ENCODE measurements at places on chromosomes 1 and 21.

GRCh38 chr1:181120924-181121323 is 32.4 kb downstream of the IER5 start:
- no peak for DNase-seq

DNA sequence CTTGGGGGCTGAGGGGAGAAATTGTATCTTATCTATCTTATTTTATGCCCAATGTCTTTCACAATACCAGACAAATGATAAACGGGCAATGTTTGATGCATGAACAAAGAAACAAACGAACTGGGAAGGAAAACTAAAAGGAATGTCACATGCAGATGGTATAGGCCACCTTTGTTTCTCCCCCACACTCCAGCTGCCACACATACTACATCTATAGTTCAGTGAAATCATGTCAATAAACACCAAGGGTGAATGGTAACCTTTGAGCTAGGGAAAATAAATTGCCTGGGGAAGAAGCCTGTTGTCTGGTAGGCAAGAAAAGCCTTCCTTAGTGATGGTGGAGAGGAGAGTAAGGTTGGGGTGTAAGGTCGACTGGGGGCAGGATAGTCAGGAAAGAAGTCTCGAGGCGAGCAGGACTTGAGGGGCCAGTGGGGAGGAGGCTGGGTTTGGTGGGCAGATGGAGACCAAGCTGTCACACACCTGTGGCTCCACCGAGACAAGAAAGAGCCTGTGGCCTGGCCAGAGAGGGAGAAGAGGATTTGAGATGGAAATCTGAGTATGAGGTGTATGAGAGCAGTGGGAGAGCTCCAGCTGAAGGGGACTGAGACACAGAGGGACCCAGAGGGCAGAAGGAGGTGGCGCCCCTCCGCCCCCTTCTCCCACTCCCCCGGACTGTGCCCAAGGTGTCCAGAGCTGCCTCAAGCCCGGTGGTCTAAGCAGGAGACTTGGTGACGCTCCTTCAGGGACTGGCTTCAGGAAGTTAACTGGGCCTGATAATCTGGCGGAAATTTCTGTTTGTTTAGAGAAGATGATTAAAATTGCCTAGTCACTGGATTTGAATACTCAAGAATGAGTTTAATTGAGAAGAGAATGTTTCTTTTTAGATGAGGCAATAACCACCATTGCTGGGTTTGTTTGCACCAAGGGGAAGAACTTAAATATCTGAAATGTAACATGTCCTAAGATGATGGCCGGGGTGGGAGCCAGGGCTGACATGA is 37.3 kb downstream of the ATF3 start:
- no peak for DNase-seq

- DNase-seq = no peak
Measured at GRCh38 chr1:97943354-97943753, 22.5 kb upstream of the DPYD start.

DNA sequence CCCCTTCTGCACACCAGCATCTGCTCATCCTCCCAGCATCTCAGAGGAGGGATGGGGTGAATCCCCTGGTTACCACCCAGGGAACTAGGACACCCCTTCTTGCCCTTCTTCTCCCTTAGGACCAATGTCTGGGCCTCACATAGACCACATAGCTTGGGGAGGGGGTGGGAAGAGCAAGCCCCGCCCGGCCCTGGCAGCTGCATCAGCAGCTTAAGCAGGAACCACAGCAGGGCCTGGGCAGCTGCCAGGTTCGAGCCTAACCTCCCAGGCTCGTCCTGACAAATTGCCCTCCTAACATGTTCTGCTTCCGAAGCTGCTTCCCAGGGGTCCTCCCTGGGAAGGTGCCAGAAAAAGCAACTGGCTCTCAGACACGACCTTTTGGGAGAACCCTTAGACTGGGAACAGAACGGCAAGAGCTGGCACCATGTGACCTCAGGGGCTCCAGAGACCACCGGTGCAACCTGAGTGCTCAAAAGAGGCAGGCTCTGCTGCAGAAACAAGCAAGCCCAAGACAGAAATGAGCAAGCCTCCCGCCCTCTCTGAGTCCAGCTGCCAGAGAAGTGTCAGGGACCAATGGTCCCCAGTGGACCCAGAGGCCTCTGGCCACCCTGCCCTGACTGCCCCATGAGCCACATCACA is 18.4 kb upstream of the CLSTN1 start:
- no peak for DNase-seq

DNA sequence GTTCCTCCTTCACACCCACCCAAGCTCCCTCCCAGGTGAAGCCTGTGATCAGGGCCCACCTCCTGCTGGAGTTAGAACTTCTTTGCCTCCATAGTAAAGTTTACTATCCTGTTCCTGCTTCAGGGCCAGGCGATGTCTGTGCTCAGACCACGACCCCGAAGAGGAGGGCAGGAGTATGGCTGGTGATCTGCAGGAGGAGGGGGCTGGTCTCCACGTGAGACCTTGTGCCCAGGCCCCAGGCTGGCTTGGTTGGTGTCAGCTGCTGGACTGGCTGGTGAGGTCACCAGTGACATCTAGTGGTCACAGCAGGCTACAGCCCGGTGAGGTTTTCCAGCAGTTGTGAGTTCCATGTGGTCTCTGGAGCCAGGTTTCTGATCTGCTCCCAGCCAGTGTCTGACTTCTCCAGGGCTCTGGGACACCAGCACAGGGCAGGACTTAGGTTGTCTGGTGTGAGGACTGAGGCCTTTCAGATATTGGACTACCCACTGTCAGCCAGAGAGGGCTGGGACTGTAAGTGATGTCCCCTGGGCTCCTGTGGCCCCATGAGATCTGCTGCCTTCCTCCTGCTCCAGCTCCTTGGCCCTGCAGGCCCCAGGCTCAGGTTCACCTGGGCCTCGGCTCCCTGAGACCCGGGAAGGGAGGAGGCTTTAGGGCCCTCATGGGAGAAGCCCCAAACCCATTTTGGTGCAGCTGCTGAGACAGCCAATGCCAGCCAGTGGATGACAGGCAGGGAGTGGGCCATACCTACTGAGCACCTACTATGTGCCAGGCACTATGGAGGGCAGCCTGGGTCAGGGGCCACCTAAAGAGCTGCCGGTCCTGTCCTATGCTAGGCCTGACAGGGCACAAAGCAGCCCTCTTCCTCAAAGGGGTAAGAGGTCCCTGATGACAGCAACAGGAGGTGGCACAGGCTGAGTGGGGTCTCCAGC is 6.0 kb upstream of the UBL4B start:
- DNase-seq = peak; percentile 35

DNA sequence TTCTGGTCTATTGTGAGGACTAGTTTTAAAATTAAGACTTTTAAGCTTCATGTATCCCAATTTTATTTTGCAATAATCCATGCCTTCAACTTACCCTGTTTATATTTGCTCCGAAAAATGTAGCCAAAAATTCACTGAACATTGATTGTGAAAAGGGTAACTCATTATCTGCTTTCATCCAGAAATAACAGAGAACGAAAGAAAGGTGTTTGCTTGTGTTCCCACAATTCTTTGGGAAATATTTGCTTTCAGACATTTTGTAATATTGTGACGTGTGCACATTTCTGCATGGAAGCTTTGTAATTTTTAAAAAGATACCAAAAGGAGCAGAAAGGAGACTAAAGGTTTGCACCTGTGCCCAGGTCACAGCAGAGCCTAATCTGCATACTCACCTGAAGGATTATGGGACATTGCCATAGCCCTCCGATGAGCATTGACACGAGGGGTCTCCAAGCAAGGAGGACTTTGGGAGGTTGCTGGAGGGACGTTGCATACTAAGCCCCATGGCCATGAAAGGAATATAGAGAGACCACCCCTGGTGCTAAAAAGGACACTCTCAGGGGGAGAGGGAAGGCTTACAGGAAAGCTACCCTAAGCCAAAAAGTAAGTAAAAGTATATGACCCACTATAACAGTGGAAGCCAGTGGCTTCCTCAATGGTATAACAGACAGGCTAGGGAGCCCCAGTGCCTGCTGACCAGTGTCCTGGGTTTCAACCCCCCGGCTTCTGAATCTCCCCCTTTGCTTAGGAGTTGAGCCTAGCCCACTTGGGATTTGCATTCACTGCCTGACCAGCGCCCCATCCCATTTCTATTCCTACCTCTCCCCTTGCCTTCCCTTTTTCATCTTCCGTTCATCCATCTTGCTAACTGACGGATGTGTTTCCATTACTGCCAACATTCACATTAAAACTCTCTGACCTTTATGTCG is 148.6 kb upstream of the ZC3H12A start:
- DNase-seq = peak; percentile 31

DNA sequence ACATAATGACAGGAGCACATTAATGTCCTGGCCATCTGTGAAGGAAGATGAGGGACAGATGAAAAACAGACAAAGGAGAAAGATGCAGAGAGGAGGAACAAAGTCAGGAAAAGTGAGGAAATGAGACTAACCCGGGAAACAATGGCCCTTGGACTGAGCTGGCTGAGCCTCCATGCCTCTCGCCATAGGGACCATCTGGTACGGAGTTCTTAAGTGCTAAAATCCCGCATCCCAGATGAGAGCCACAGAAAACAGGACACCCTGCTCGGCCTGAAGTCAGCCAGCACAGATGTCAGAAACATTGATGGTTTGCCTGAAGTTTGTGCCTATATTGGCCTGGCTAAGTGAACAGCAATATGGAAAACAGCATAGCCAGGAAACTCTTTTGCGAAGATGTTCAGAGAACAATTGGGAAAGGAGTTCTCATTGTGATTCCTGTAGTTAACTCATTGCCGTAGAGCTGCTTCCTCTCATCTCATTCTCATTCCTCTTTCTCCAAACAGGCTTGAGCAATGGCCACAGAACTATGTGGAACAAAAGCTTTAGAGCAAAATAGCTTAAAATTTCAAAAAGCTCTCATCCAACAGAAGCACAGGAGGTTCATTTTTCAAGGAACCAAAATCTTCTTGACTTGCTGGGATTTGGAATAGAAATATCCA is 96.6 kb downstream of the ASTN1 start:
- DNase-seq = no peak

- DNase-seq = peak; percentile 70
Measured at GRCh38 chr1:207698822-207699483, 52.9 kb upstream of the CD46 start.

- no peak for DNase-seq
Measured at GRCh38 chr1:94240822-94241221, 3.4 kb upstream of the ARHGAP29 start.

- DNase-seq = peak; percentile 70
Measured at GRCh38 chr1:108560874-108561459, 1.1 kb downstream of the EEIG2 start.

Data from HCT116 (cell line).